ENCODE measurements at places on chromosomes 5 and 9.
A peak's percentile ranks its signal among the peaks of the same experiment; 100 is the strongest.

DNA sequence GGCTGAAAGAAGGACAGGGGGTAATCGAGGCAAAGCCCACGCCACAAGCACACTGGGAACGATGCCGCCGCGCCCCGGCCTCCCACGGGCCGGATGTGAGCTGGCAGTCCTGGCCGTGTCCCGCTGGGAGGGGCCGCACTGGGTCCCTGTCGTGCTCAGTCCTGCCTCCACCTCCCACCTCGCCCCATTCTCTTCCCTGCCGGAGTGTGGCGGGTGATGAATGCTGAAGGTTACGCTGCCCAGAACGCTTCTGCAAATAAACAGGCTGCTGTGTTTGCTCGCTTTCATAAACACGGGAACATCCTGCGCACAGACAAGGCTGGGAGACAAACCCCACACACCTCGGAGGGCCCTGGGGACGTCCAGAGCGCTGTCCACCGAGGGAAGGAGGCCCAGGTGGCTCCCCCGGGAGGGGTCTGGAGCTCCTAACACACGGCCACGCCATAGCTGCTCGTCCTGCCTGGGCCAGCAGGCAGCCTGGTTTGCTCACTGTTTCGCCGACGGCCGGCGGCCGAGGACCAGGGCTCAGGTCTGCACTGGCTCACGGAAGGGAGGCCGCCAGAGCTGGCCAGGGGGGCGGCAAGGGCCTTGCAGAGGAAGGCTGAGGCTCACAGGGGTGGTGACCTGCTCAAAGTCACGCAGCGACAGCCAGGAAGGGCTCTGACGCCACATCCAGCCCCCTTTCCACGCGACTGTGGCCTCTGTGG lies 2.3 kb downstream of the DNLZ start:
- DNase-seq = no peak

- DNase-seq = peak; percentile 3
These were observed 176.4 kb downstream of the KIF4B start for GRCh38 chr5:155189981-155190380.

GRCh38 chr5:133398646-133399101 lies 213.7 kb downstream of the FSTL4 start:
- DNase-seq = no peak

GRCh38 chr5:92380069-92380770 lies 997.1 kb upstream of the ARRDC3 start:
- DNase-seq = peak; percentile 38

- DNase-seq = no peak
These were observed 47.7 kb downstream of the FBXL17 start for GRCh38 chr5:108334225-108334624.

DNA sequence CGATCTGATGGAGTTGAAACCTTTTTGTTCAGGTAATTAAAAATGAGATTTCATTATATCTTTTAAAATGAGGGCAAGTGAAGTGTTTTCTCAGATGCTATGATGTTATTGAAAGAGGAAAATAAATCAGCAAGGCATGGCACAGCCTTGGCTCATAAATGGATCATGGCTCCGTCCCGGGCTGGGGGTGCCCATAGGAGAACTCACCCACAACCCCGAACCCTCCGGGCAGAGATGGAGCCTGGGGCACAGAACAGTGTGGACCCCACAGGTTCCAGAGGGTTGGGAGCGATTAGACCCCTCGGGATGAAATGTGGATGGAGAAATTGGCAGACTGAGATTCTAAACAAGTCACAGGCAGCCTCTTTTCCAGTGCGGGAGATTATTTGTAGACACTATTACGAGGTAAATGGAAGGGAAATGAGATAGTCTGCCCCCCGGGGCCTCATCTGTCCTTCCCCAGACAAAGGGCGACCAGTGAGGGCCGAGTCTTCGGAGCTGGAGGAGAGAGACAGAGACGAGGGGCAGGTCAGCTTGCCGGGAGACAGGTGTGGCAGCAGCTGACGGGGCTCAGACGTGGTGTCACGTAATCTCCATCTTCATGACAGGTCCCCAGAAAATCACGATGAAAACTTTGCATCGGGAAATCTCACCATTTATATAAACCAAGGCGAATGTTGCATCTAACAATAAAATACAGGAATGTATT lies 33.7 kb downstream of the NDUFS6 start:
- DNase-seq = no peak

DNA sequence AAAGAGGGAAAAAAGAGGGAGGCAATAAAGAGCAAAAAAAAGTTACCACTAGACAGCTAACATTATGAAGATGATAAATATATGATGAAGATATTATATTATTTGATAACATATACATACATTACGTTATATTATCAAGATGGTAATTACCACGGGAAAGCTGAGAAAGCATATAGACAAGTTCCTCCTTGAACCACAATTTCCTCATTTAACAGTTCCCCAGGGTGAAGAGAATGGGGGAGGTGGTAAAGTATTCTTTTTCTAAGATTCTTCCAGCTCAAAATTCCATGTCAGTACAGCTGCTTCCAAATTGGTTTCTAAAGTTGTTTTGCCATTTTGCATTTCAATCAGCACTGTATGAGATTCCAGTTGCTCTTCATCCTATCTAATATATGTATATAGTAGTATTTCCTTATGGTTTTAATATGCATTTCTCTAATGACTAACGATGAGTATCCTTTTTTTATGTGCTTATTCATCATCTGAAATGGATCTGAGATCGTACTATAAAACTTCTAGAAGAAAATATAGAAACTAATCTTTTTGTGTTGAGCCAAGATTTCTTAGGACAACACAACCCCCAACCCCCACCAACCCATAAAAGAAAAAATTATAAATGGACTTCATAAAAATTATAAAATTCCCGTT lies 49.5 kb upstream of the C9orf72 start:
- DNase-seq = no peak

GRCh38 chr5:6535594-6535993 lies 86.9 kb downstream of the UBE2QL1 start:
- DNase-seq = no peak

DNA sequence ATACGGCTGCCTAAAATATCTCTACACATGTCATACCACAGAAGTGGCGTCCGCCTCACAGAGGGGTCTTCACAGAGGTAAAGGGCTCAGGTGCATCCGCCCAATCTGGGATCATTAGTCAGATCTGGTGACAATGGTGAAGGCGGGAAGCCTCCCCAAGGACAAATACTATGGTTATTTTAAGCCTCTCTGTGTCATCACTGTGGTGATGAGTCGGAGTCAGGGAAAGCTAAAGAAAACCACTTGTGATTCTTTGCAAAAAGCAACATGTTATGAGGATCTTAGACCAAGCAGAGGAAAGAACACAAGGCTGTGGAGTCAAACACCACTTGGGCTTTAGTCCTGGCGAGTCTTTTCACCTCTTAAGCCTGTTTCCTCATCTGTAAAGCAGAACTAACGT lies 190.4 kb downstream of the DRD1 start:
- peak; percentile 55 for DNase-seq

DNA sequence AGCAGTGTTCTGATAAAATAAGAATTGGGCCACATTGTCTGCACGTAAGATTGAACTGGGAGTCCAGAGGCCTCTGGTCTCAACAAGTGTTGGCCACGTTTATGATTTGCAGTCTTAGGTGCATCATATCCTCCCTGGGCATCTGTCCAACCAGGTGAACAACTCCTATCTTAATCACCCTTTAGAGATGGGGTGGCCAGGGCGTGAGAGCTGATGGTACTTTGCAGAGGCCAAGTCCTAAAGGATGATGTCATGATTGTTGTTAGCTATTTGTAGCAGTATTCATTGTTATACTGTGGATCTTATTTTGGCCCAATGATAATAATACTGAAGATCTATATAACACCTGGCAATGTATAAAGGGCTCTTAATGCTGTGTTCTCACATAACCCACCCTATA lies 73.2 kb upstream of the RARS1 start:
- no peak for DNase-seq

- no peak for DNase-seq
These were observed 85.1 kb downstream of the NDUFAF2 start for GRCh38 chr5:61030163-61030482.

- no peak for DNase-seq
These were observed 4.5 kb downstream of the LRRTM2 start for GRCh38 chr5:138870611-138871010.

DNA sequence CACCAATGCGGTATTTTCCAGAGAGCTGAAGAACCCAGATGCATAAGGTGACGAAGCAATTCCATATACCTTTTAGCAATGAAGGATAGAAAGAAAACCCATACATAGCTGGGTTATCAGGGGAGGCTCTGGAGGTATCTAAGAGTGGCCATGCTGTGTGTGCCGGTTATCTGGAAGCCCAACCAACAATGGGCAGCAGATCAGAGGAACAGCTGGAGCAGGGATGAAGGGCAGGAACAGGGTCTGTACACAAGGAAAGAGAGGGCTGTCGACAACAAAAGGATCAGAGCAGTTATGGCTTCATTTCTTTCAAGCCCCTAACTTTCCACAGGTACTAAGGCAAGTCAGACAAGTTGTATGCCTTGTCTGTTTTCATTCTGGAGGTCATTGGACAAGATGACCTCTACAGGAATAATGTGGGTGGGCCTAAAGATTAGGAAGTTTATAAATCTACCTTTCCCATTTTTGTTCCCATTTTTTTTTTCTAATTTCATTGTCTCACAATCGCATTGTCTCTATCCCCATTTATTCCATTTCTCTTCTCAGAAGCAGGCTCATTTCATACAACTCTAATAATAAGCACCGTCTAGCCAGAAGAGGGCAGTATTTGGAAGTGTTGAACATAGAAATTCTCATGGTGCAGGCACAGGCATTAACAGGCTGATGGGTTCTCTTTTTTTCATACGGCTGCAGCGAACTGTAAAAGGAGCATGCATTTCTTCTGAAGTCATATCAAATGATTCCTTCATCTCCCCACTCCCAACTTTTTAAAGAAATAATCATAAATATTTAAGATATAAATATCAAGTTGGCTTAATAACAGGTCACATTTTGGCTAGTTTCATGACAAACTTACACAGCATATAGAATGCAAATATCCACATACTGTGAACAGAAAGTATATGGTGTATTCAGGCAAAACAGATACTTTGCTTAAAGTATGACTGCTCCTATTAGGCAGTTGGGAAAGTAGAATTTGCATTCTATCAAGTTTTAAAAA lies 63.5 kb downstream of the ZNF474 start:
- DNase-seq = peak; percentile 69

DNA sequence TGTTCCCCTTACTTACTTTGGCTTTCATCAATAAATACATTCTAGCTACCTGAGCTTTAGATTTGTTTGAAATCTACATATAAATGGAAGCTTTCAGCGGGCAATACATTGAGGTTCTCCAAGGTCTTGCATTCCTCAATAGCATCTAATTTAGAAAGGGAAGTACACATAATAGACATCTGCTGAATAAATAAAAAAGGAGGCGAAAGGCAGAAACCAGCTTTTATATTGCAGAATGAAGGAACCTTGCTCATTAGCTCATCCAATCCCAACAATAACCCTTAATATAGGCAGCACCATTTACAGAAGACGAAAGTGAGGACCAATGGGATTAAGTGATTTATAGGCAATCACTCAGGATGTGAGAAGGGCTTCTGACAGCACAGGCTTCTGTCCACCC lies 147.5 kb downstream of the MPDZ start:
- no peak for DNase-seq

- no peak for DNase-seq
These were observed 807.4 kb downstream of the TLE1 start for GRCh38 chr9:80881940-80882339.

DNA sequence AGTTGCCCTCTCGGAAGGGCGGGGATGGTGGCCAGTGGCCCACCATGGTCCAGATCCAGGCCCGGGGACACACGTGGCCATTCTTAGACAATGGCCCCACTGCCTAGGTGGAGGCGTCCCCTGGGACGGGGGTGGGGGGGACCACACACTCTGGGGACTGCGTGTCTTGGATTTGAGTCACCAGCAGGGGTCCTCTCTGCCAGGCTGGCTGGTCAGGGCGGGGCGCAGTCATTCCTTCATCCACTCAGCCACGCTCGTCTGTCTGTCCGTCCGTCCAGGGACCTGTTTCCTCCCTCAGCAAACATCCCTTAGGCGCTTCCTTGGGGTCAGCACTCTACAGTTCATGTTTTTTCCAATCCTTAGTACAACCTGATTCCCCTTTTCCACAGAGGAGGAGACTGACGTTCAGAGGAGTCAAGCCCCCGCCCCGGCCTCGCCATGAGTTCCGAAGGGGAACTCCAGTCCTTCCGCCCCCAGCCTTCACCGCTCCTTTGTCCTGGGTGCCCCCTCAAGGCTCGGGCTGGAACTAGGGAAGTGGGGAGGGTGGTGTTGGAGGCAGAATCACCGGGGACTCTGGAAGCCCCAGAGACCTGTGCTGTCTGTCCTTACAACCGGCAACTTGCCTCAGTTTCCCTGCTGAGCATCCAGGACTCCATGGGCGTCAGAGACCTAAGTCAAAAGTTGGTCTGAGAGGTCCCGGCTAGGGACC lies 276.6 kb upstream of the MVB12B start:
- no peak for DNase-seq

DNA sequence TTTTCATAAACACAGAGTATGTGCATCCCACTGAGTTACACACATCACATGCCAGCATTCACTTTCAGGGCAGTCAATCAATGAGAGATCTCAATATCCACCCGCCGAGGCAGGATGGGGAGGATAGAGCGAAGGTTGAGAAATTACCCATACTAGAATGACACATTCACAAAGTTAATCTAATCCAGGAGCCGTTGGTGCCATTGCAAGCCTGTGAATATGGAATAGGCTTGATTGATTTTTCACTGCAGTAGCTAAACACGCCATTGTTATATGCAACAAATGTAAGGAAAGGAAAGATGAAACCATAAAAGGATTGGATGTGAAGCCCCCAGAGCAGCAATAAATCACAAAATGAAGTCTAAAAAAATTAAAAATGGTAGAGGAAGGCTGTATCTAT lies 167.9 kb upstream of the GPR151 start:
- no peak for DNase-seq

GRCh38 chr5:166123717-166124116 lies 2167.7 kb upstream of the WWC1 start:
- no peak for DNase-seq

DNA sequence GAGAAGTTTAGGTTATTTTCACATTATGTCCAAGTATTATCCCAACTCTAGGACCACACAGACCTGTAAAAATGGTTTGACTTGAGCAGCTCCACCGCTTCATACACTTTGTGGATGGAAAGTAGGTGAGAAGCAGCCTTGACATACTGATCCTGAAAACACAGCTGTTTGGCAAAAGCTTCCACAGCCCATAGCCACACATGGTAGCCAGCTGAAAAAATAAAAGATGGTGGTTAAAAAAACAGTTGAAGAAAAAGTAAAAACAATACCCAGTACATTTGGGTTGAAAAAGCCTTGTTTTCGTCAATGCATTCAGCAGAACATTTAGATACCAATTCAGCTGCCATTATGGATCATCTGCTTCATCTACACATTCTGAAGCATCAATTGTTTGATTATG lies 36.7 kb downstream of the GEMIN5 start:
- DNase-seq = no peak

GRCh38 chr5:171906703-171907590 lies 99.5 kb downstream of the FBXW11 start:
- no peak for DNase-seq

GRCh38 chr5:21791304-21791703 lies 1061.8 kb downstream of the CDH12 start:
- DNase-seq = peak; percentile 9

DNA sequence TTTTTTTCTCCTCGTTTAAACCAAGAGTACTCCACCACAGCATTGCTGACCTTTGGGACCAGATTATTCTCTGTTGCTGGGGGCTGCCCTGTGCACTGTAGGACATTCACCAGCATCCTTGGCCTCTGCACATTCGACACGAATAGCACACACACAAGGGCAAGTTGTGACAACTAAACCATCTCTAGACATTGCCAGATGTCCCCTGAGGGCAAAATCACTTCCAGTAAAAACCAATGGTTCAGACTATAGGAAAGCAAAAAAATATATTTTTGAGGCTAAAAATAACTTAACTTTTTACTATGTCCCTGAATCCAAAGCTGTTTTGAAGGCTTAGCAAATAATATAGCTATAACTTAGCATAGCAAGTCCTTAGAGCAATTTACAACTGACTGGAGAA lies 65.9 kb downstream of the SEMA5A start:
- peak; percentile 24 for DNase-seq

Measured in M059J (cell line).